ENCODE measurements at places on chromosomes 1 and 21. TPM values are rescaled to one million over a fixed set of nuclear protein-coding genes. Genes with fewer than 3 reads are reported as not detected.

S100A3 gene
- total RNA-seq: 103 TPM

FAM3B gene
- not detected for total RNA-seq

CELA2A gene
- not detected for total RNA-seq

ARHGEF16 gene
- 3.6 TPM for total RNA-seq

STUM gene
- total RNA-seq: not detected

GRCh38 chr1:211535346-211535745 lies 43.4 kb upstream of the RD3 start:
- DNase-seq: no peak

- DNase-seq: no peak
Observed at GRCh38 chr1:112264553-112264952, 131.5 kb upstream of the CTTNBP2NL start.

DNA sequence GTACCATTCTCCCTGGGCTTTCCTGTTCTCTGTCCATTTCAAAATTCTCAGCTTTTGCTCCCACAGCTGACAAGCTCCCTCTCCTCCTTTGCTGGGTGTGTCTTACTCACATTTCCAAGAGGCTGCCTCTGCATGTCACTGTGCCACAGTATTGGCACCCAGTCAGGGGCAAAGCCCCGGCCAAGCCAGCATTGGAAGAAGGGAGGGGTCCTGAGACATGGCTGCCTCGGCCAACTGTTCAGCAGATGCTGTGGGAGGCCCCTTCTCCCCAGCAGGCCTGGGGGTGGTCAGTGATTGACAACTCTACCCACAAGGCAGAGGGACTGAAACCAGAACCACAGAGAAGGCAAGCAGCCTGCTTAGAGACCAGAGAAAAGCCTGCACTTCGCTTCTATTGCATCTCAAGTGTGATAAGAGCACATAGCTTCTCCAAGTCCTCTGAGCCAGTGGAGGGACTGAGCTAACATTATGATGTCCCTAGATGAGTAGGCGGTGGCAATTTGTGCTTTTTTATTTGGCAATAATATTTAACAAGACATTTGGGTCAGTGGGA lies 294.1 kb downstream of the SIPA1L2 start:
- DNase-seq: no peak

- no peak for DNase-seq
Observed at GRCh38 chr21:19123525-19123924, 719.9 kb upstream of the TMPRSS15 start.

- DNase-seq: peak; percentile 60
Observed at GRCh38 chr1:24111996-24112779, at the start of gene MYOM3. MYOM3 (minus strand) TSS chr1:24112135; CDS start chr1:24108636, 3,499 bp downstream.

DNA sequence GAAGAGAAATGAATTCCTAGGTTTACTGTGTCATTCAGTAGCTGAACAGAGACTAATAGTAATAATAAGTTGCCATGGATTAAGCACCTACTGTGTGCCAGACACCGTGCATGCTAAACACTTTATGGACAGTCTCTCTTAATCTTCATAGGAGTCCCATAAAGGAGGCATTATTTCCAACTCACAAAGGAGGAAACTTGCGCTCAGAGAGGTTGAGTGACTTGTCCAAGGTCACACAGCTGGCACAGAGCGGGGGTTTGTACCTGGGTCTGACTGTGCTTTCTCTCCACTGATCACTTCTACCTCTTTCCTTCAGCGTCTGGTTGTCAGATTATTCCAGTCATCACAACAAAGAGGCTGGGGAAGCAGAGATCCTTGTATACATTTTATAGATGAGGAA lies 91.3 kb downstream of the KIRREL1 start:
- DNase-seq: no peak

GRCh38 chr21:23401278-23401677 lies 2206.0 kb downstream of the MRPL39 start:
- peak; percentile 7 for DNase-seq

DNA sequence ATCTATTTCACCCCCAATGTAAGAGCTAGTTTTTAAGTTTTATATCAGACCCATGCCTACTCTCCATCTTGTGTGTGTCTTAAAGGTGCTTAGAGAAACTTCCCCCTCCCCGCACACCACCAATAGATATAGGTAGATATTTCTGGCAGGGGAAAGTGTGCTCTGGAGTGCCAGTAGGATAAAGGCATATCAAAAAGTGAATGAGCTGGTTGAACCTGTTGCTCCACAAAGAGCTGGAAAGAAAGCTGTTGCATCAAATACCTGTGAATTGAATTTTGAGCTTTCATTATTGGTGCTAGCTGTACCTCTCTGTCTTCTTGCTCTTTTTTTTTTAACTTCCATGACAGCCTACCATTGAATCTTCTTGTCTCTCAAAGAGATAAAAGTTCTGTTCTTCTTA lies 32.8 kb downstream of the ARID1A start:
- no peak for DNase-seq

GRCh38 chr1:40507973-40508372 lies 594 bp upstream of the EXO5 start:
- DNase-seq: no peak

- no peak for DNase-seq
Observed at GRCh38 chr1:147787765-147788164, 27.4 kb upstream of the GJA5 start.

- peak; percentile 40 for DNase-seq
Observed at GRCh38 chr1:11787251-11787803, 18.4 kb downstream of the MTHFR start.
